ENCODE measurements at places on chromosomes 4 and X.

- DNase-seq, result no peak
These were observed 75.7 kb downstream of the ASB9 start for GRCh38 chrX:15194146-15194545.

DNA sequence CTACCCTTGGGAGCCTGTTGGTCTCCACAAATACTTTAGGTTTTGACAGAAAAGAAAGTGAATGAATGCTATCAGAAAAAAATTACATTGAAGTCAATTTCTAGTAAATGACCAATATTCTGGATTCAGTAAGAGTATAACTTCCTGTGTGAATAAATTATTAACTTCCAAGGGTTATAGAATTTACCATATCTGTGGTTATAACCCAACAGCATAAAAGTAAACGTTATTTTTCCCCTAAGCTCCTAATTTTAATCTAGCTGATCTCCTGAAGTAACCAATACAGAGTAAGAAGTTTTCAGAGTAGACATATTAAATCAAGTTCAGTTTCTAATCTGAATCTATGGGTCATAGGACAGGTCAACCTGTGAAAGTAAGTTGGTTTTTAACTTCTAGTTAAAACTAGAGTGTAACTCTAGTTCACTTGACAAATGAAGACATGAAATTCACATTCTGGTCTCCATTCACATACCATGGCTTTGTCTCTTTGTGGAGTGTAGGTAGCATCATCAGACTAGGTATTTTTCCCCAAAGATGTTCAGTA, 22.8 kb downstream of the DTHD1 start:
- no peak for DNase-seq

GRCh38 chrX:133474574-133474973, 59.3 kb upstream of the GPC4 start:
- DNase-seq, result no peak

- no peak for DNase-seq
These were observed 189.5 kb upstream of the GPC4 start for GRCh38 chrX:133604801-133605200.

GRCh38 chr4:51820443-51821234, 22.3 kb upstream of the DCUN1D4 start:
- DNase-seq, result no peak

DNA sequence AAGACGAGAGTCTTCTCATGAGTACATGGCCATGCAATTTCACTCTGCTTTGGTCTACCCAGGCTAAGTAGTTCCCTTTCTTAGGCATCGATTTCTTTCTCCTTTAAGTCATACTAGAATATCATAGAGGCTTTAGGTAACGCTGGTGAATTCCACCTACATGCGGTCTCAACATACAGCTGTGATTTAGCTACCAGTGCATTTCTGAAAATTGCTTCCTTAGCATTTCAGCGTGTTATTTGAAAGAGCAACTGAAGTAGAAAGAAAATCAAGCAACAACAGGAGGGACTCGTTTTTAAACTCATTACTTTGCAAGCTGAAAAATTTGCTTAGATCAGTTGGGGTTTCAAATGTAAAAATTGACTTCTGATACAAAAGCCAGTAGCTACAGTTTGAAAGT, 48.1 kb upstream of the RASGEF1B start:
- DNase-seq, result no peak

GRCh38 chrX:109345856-109346255, 136.0 kb downstream of the GUCY2F start:
- DNase-seq, result no peak

GRCh38 chr4:37793562-37793961, 32.9 kb upstream of the PGM2 start:
- DNase-seq, result peak; percentile 18

GRCh38 chr4:139806929-139807328, 141.3 kb downstream of the MGST2 start:
- DNase-seq, result no peak

DNA sequence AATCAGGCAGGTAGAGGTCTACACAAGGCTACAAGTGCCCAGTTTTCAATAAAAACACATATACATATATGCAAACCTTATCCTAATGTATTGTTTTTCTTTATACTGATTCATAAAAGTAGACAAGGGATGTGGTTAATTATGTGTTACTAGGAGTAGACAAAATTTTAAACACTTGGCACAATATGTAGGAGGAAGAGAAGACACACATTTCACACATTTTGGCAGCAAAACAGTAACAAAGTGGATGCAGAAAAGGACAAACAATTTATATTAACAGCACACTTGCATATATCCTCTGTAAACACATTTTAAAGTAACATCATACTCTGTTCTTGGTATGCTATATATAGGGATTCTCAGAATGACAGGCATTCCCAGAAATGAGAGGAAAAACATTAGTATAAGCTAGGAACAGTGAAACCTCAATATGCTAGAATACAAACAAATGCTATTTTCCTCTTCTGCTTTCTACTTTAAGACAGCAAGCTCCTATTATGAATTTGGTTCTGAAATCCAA, 63.8 kb downstream of the GPRIN3 start:
- DNase-seq, result no peak

DNA sequence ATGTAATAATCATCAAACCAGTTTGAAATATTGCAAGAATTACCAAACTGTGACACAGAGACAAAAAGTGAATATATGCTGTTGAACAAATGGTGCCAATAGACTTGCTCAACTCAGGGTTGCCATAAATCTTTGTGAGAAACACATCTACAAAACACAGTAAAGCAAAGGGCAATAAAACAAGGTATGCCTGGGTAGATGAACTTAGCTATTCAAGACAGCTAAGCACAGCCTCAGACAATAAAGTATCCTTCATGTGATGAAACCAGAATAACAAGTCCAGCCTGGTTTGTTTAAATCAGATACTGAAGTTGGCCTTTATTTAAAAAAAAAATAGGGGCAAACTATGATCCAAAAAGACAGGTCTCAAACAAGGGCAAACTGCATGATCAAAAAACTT, 19.2 kb downstream of the LAMTOR3 start:
- DNase-seq, result no peak
